ENCODE measurements at places on chromosomes 1 and 21.

DNA sequence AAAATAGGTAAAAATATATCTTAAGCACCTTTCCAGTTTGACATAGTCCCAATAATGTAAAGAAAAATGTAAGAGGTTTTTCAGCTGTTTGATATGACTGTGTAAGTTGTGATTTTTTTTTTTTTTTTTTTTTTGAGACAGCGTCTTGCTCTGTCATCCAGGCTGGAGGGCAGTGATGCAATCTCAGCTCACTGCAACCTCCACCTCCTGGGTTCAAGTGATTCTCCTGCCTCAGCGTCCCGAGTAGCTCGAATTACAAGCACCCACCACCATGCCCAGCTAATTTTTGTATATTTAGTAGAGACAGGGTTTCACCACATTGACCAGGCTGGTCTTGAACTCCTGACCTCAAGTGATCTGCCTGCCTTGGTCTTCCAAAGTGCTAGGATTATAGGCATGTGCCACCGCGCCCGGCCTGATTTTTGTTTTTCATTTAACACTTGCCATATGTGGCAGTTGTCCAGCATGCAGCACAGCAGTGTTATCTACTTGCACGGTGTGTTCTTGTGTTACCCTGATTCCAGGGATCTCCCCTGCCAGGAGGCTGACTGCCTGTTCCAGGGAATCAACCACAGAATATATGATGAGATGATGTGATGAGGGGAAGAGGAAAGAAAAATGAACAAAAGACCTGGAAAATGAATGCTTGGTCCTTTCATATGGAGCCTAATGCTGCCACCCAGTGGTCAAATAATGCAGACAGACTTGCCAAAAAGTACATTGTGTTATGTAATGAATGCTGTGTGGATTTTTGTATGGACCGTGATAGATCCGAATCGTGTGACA, 79.0 kb downstream of the RAVER2 start:
- peak; percentile 40 for DNase-seq

- no peak for DNase-seq
Observed at GRCh38 chr1:67200755-67201154, 34.5 kb downstream of the IL23R start.

DNA sequence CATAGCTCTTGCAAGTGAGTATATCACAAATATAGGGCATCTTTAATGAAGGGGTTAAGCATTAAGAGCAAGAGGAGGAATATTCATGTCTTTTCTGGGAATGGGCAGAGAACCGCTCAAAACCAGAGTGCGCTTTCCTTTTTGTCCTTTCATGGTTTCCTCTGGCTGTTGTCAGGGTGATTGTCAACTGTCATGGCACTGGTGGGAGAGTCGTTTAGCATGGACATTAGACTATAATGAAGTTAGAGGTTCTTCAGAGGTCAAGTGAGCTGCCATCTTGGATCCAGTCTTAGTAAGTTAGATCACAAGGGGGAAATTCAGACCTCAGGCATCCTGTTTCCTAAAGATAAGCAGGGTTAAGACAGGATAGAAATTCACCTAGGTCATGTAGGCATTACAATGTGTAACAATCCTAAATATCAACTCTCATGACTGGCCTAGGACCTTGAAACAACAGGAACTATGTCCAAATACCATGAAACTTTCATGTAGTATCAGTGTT, 12.1 kb upstream of the COA6 start:
- no peak for DNase-seq

- no peak for DNase-seq
Observed at GRCh38 chr1:245656189-245656717, 501.5 kb downstream of the KIF26B start.

- no peak for DNase-seq
Observed at GRCh38 chr21:43903451-43904091, 38.5 kb downstream of the AGPAT3 start.

DNA sequence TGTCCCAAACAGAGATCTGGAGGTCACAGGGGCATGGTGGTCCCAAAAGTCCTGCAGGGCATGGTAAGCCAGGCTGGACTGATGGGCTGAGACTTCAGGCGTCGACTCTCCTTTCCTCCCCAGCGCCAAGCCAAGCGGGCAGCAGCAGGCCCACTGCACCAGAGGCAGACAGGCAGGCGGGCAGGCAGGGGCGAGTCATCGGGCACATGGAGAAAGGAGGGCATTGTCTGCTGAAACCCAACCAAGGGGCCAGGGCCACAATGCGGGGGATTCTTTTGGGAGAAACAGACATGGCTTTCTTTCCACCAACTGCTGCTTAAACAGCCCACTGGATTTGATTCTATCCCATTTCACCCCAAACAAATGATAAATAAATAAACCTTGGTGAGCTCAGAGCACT, 46.2 kb downstream of the TRABD2B start:
- DNase-seq = no peak

DNA sequence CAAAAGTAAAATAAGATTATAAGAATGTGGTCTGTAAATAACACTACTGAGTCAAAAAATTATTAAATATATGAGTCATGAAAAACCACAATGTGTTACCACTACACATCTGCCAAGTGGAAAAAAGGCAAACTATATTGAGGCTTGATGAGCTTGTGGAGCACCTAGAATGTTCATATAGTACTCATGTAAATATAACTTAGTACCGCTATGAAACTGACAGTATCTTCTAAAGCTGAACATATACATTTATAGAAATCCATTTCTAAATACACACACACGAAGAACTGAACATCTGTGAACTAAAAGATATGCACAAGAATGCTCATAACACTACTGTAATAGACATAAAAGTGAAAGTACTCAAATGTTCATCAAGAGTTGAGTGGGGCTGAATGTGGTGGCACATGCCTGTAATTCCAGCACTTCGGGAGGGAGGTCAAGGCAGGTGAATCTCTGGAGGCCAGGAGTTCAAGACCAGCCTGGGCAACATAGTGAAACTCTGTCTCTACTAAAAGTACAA, 18.5 kb upstream of the GBP3 start:
- DNase-seq = no peak

GRCh38 chr1:226498640-226499008, 49.9 kb upstream of the STUM start:
- DNase-seq = no peak

DNA sequence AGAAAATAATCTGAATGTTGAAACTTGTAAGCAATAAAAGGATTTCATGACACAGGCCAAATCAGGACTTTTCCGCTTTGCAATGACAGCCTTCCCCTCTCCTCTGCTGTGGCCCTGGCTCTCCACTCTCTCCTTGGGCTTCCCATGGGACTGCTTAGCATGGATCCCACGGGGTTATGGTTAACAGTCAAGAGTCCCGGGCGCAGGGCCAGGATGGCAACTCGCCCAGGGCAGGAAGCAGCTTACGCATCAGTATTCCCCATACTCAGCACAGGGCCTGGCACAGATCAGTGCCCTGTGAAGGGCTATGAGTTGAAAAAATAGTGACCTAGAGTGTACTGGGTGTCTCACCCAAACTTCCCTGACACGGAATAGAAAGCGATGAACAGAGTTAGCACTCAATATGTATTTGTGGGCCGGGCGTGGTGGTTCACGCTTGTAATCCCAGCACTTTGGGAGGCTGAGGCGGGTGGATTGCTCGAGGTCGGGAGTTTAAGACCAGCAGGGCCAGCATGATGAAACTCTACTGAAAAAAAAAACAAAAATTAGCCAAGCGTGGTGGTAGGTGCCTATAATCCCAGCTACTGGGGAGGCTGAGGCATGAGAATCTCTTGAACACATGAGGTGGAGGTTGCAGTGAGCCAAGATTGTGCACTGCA, 29.1 kb upstream of the GRHL3 start:
- DNase-seq = no peak

- DNase-seq = no peak
Observed at GRCh38 chr1:50419192-50419906, 3.9 kb downstream of the DMRTA2 start.

GRCh38 chr1:152495066-152495675, 15.4 kb upstream of the LCE5A start:
- no peak for DNase-seq

DNA sequence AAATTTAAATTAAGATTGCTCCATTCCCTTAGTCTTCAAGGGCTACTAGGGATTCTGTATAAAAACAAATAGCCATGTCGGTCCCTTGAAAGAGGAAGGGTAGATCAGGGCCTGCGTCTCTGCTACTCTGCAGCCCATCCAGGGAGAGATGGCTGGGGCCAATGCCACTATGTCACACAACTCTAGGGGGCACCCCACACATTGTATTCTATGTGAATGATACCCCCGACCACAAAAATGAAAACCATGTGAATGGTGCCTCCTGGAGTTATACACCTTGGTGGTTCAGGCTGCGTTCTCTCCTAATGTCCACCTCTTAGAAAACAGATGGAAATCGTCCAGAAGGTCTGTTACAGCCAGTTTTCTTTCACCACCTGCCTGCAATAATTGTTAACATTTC, 18.0 kb downstream of the PIK3C2B start:
- DNase-seq = no peak

DNA sequence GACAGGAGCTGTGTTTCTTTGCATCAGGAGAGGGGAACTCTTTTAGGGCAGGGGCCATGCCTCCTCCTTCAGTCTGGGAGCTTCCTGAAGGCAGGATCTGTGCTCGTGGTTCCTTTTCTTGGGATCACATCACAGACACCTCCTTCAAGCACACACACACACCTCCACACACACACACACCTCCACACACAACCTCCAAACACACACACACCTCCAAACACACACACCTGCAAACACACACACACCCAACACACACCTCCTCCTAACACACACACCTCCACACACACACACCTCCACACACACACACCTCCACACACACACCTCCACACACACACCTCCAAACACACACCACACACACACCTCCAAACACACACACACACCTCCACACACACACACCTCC, 10.5 kb downstream of the LGR6 start:
- DNase-seq = no peak

DNA sequence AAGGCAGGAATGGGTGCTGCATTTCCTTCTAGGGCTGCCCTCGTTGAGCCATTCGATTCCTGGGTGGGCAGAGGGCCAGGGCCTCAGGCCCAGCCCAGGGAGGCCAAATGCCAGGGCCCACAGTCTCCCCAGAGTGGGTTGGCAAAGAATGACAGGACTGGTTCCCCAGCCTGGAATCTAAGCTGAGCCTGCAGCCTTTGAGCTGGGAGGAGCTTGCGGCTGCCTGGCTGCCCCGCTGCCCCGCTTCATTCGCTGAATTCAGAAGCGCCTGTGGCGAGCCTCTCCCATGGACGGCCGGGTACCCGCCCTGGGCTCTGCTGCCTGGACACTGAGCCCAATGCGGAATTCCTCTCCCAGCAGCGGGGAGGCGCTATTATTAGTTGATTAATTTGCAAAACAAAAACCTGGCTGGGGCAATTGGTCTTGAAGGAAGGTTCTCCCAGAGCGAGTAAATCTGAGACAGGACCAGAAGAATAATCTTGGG, 32.3 kb upstream of the TARDBP start:
- DNase-seq = no peak

GRCh38 chr1:63671514-63671913, 78.3 kb downstream of the PGM1 start:
- DNase-seq = no peak

DNA sequence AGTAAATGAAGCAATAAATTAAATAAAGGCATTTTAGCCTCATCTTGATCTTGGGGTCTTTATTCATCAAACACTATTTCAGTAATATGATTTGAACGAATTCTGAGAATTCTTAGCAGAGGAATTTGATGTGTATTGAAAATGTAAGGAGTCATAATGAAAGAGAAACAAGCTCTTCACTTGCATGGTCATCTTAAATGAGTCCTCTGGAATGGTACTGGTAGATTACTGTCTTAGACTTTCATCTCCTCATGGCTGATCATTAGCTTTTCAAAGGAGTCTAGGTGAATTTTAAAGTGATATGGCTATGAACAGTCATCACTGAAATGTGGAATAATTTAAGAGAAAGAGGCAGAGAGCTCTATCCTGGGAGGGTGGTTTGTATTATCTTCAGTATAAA, 30.0 kb downstream of the PRRC2C start:
- DNase-seq = no peak

DNA sequence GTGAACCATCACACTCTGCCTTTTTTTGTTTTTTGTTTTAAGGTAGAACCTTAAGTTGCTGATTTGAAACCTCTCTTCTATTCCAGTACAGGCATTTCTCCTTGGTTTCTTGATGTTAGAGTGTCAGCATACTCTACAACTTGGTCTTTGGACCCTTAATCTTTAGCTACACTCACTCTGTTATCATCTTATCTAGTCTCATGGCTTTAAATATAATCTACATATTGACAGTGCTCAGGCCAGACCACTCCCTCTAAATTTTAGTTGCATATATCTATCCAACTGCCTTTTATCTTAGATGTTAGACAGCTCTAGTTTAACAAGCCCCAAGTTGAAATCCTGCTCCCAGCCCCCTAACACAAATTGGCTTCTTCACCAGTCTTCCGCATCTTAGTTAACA, 22.1 kb downstream of the NME7 start:
- no peak for DNase-seq

DNA sequence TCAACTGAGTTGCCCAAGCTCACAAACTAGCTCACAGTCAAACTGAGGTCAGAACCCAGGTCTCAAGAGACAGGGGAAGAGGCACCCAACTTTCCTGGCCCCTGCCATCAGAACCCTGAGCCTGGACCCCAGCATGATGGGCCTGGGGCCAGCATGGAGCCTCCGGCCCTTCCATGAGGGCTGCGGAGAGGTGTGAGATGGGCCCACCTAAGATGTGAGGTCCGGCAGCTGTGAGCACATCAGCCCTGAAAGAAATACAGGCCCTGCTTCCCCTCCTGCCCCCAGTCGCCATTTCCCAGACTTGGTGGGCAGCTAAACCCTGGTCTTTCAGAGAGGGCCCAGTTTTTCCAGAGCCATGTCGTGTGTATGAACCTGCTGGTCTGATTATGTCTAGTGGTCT, 30.6 kb downstream of the QSOX1 start:
- DNase-seq = no peak

DNA sequence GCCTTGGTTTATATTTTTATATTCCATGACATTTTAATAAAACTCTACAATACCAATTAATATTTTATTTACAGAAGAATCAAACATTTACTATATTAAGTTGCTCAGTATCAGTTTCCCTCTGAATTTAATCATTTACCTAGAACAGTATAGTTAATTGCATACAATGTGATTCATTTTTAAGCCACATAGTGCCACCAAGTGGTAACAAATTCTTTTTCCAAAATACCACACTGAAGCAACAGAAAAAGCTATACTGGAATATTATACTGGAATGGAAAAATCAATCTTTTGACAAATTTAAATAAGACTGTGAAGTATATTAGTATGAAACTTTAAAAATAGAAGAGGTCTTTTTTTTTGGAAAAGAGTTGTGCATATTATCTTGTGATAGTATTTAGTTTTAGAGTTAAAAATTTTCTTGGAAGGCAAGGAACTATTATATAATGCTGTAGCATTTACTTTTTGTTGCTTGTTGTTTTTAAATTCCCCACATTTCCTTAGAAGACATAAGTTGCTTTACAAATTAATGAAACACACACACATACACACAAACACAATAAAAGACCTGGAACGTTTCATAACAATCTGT, 57.3 kb downstream of the ZNF644 start:
- DNase-seq = peak; percentile 9

GRCh38 chr1:27527223-27527889, 37.4 kb upstream of the WASF2 start:
- peak; percentile 67 for DNase-seq
